ENCODE measurements at places on chromosomes 4 and X. TPM values are rescaled to one million over a fixed set of nuclear protein-coding genes. Genes with fewer than 3 reads are reported as not detected.

DNA sequence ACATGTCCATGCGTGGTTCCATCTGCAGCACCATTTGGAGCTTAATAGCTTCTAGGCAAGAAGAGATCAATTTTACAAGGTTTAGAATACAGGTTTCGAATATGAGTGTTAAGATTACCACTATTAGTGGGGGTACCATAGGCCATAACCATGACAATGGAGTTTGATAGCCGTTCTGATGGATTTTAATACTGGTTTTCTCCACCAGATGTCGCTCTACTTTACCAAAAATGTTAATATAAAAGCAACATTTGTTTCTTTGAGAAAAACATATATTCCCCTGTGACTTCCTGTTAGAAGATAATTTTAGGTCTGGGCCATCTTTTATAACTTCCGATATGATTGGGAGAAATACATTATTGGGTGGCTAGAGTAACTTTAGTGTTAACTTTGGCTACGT is 499.7 kb upstream of the POU3F4 start:
- H3K36me3 ChIP-seq = no peaks in the 10 kb centered on the region
- H3K27me3 ChIP-seq = no peaks in the 10 kb centered on the region
- H3K4me1 ChIP-seq = no peaks in the 10 kb centered on the region
- no peak overlapping the region for H3K4me3 ChIP-seq

DNA sequence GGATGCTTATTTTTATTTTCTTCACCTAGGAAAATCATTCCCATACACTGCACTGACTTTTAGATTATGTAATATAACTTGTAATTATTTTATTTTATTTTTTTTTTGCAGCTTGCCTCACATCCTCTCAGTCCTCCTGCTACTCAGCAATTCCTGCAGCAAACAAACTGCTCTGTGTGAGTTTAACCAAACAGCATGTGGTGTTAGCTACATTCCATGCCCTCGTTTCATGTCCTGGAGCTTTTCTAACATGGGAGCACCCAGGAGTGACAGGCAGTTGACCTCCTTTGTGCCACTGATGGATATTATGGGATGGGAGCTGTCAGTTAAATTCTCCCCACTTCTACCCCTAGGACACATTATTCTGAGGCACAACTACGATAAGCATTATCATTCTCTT is 24.8 kb downstream of the CXCL1 start:
- no peaks in the 10 kb centered on the region for H3K4me1 ChIP-seq
- no peaks in the 10 kb centered on the region for H3K36me3 ChIP-seq
- H3K4me3 ChIP-seq = no peak overlapping the region
- no peaks in the 10 kb centered on the region for H3K27me3 ChIP-seq

The TMEM128 gene
- 18.5 TPM for total RNA-seq

GRCh38 chr4:75655562-75655961 is 17.6 kb downstream of the G3BP2 start:
- DNase-seq = no peak
- H3K27me3 ChIP-seq = no peaks in the 10 kb centered on the region
- peaks cover 76% of the 10 kb centered on the region for H3K36me3 ChIP-seq
- peaks cover 60% of the 10 kb centered on the region for H3K4me1 ChIP-seq

DNA sequence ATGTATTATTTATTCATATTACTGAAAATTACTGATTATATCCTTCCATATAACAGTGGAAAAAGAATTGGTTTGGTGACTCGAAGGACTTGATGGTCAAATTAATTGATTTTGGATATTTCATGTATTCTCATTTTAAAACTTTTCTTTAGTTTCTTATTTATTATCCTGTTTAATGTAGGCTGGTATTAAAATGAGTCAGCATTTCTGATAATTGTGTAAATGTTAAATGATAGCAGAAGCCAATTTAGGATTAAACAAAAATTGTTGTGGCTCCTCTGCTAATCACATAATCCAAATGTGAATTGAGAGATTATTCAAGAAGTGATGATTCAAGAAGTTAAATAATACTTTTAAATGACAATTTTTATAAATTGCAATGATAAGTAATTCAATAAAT is 38.7 kb downstream of the PDLIM5 start:
- H3K27me3 ChIP-seq = no peaks in the 10 kb centered on the region
- DNase-seq = no peak
- no peaks in the 10 kb centered on the region for H3K4me1 ChIP-seq
- no peaks in the 10 kb centered on the region for H3K36me3 ChIP-seq
- H3K4me3 ChIP-seq = no peak overlapping the region

DNA sequence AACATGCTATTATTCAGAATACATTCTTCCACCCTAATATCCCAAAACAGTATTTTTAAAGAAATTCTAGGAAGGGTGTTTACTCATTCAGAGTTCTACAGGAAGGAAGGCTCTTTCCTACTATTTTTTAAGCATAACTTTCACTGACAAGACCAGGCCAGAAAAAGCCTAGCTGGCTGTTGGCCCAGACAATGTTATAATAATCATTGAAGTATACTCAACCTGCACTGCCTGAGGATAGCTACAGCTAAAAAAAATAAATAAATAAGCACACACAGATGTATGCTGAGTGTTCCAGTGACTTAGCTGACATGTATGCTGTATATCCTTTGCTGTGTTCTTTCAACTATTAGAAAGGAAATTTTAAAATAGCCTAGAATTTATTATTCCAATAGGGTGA is 145.8 kb upstream of the SPRY1 start:
- no peaks in the 10 kb centered on the region for H3K27me3 ChIP-seq
- H3K27ac ChIP-seq = no peak overlapping the region
- H3K36me3 ChIP-seq = no peaks in the 10 kb centered on the region
- DNase-seq = no peak
- no peaks in the 10 kb centered on the region for H3K4me1 ChIP-seq

All from activated T-helper 2 cell treated with anti-CD3 and anti-CD28 coated beads, Interferon-gamma antibody, Interleukin-2, Interleukin-4, amounts not matched to agents 10 μg/mL and 5 μg/mL and 100 μg/mL, durations not matched to agents 14 hours and 24 hours and 36 hours (primary cell).